Thoracic aorta (tissue), 2 donors: ENCODE measurements at places on chromosomes 12 and 14. TPM values are rescaled to one million over a fixed set of nuclear protein-coding genes. Genes with fewer than 3 reads are reported as not detected.

The CCDC38 gene
- not detected for total RNA-seq

The YARS2 gene
- 14.2 TPM for total RNA-seq

The TMX1 gene
- total RNA-seq, result 25.6 TPM

The SERPINA1 gene
- 22.4 TPM for total RNA-seq

The NFATC4 gene
- total RNA-seq, result 84.5 TPM

The FAM234B gene
- 4.5 TPM for total RNA-seq

The ZDHHC22 gene
- total RNA-seq, result not detected

The SLC6A15 gene
- 1.1 TPM for total RNA-seq

The MAP3K9 gene
- total RNA-seq, result 1.1 TPM

The GALNT16 gene
- total RNA-seq, result 12.1 TPM

The FAM177A1 gene
- 73.8 TPM for total RNA-seq

The CCDC175 gene
- total RNA-seq, result not detected

- no peak overlapping the region for H3K4me3 ChIP-seq
- no peak for DNase-seq
- H3K36me3 ChIP-seq, result no peaks in the 10 kb centered on the region
Measured at GRCh38 chr14:52348279-52348678, 34.2 kb downstream of the PTGER2 start.

GRCh38 chr14:37340353-37340752, 142.6 kb downstream of the MIPOL1 start:
- no peaks in the 10 kb centered on the region for H3K4me1 ChIP-seq
- no peak overlapping the region for H3K27ac ChIP-seq
- DNase-seq, result no peak
- no peak overlapping the region for H3K4me3 ChIP-seq
- no peaks in the 10 kb centered on the region for H3K27me3 ChIP-seq
- H3K36me3 ChIP-seq, result no peaks in the 10 kb centered on the region

- DNase-seq, result no peak
- no peak overlapping the region for H3K27ac ChIP-seq
- H3K4me3 ChIP-seq, result no peak overlapping the region
- no peaks in the 10 kb centered on the region for H3K27me3 ChIP-seq
Measured at GRCh38 chr12:130831246-130831645, 7.8 kb downstream of the STX2 start.

- H3K27me3 ChIP-seq, result no peaks in the 10 kb centered on the region
- H3K36me3 ChIP-seq, result no peaks in the 10 kb centered on the region
- DNase-seq, result no peak
- no peak overlapping the region for H3K27ac ChIP-seq
Measured at GRCh38 chr14:23704890-23705289, 68.7 kb downstream of the DHRS2 start.

- H3K27me3 ChIP-seq, result no peaks in the 10 kb centered on the region
- no peak for DNase-seq
- peak overlapping the region; percentile 77 for H3K4me3 ChIP-seq
- no peaks in the 10 kb centered on the region for H3K36me3 ChIP-seq
- H3K27ac ChIP-seq, result peak overlapping the region; percentile 89
Measured at GRCh38 chr12:122423258-122424165, 1.0 kb upstream of the CLIP1 start.

- DNase-seq, result no peak
- H3K27me3 ChIP-seq, result no peaks in the 10 kb centered on the region
- H3K27ac ChIP-seq, result no peak overlapping the region
- H3K4me1 ChIP-seq, result no peaks in the 10 kb centered on the region
- H3K36me3 ChIP-seq, result no peaks in the 10 kb centered on the region
Measured at GRCh38 chr14:21771671-21772070, 98.1 kb upstream of the OR4E1 start.

- H3K27me3 ChIP-seq, result no peaks in the 10 kb centered on the region
- no peak overlapping the region for H3K27ac ChIP-seq
- no peaks in the 10 kb centered on the region for H3K4me1 ChIP-seq
- no peaks in the 10 kb centered on the region for H3K36me3 ChIP-seq
- no peak overlapping the region for H3K4me3 ChIP-seq
- DNase-seq, result no peak
Measured at GRCh38 chr14:53381895-53382294, 228.8 kb upstream of the DDHD1 start.

DNA sequence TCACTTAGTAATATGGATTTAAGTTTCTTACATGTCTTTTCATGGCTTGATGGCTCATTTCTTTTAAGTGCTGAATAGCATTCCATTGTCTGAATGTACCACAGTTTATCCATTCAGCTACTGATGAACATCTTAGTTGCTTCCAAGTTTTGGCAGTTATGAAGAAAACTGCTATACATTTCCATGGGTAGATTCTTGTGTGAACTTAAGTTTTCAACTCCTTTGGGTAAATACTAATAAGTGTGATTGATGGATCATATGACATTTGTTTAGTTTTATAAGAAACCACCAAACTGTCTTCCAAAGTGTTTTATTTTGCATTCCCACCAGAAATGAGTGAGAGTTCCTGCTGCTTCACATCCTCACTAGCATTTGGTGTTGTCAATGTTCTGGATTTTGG, 119.2 kb downstream of the NAV3 start:
- H3K27ac ChIP-seq, result no peak overlapping the region
- H3K27me3 ChIP-seq, result no peaks in the 10 kb centered on the region
- H3K36me3 ChIP-seq, result no peaks in the 10 kb centered on the region
- DNase-seq, result no peak

- no peak overlapping the region for H3K27ac ChIP-seq
- H3K4me1 ChIP-seq, result peaks cover 11% of the 10 kb centered on the region
- no peaks in the 10 kb centered on the region for H3K36me3 ChIP-seq
- no peak overlapping the region for H3K4me3 ChIP-seq
Measured at GRCh38 chr14:104803280-104803911, 2.5 kb downstream of the ZBTB42 start.

- no peaks in the 10 kb centered on the region for H3K27me3 ChIP-seq
- DNase-seq, result no peak
- no peak overlapping the region for H3K4me3 ChIP-seq
- peak overlapping the region; percentile 99 for H3K27ac ChIP-seq
Measured at GRCh38 chr12:45231515-45232145, 15.7 kb downstream of the ANO6 start.

DNA sequence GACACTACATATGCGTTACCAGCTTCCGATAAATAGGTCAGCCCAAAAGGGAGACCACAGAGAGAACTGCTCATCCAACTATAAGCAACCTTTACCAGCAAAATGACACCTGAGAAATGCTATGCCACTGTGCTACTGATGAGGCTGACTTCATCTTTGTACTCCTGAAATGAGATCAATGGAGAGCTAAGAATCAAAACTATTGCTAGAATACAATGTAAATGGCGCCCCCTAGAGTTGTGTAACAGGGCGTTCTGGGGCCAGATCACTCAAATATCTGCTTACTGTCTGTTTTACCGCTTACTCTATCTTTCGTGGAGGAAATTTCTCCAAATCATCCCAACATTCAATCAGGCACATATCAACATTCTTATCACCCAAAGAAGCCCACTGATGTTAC, 4.6 kb downstream of the ZNF384 start:
- peaks cover 11% of the 10 kb centered on the region for H3K36me3 ChIP-seq
- peaks cover 23% of the 10 kb centered on the region for H3K4me1 ChIP-seq
- H3K4me3 ChIP-seq, result no peak overlapping the region
- H3K27me3 ChIP-seq, result no peaks in the 10 kb centered on the region
- no peak for DNase-seq

GRCh38 chr12:67096533-67097318, 172.4 kb upstream of the CAND1 start:
- H3K4me3 ChIP-seq, result no peak overlapping the region
- H3K27ac ChIP-seq, result no peak overlapping the region
- DNase-seq, result no peak

DNA sequence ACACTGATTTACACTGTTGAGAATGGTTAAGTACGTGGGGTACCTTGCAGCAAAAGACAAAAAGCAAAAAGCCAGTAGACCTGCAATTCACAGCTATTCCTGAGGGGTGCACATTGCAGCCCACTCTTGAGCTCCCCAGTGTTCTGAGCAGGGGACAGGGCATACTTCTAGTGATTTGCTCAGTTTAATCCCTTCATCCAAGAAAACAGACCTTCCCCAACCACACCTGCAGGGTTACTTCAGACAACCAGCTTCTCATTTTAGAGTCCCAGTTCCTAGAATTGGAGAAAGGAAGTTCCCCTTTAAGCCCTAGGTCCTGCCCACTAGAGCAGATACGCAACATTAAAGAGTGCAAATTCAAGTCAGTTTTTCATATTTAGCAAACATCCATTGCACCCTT, 3.6 kb upstream of the WSB2 start:
- no peaks in the 10 kb centered on the region for H3K27me3 ChIP-seq
- peaks cover 22% of the 10 kb centered on the region for H3K4me1 ChIP-seq
- no peak for DNase-seq
- H3K4me3 ChIP-seq, result peak overlapping the region; percentile 40

GRCh38 chr14:42002141-42002540, 395.5 kb downstream of the LRFN5 start:
- no peaks in the 10 kb centered on the region for H3K27me3 ChIP-seq
- no peaks in the 10 kb centered on the region for H3K36me3 ChIP-seq
- DNase-seq, result no peak
- H3K4me3 ChIP-seq, result no peak overlapping the region
- no peak overlapping the region for H3K27ac ChIP-seq
- no peaks in the 10 kb centered on the region for H3K4me1 ChIP-seq

DNA sequence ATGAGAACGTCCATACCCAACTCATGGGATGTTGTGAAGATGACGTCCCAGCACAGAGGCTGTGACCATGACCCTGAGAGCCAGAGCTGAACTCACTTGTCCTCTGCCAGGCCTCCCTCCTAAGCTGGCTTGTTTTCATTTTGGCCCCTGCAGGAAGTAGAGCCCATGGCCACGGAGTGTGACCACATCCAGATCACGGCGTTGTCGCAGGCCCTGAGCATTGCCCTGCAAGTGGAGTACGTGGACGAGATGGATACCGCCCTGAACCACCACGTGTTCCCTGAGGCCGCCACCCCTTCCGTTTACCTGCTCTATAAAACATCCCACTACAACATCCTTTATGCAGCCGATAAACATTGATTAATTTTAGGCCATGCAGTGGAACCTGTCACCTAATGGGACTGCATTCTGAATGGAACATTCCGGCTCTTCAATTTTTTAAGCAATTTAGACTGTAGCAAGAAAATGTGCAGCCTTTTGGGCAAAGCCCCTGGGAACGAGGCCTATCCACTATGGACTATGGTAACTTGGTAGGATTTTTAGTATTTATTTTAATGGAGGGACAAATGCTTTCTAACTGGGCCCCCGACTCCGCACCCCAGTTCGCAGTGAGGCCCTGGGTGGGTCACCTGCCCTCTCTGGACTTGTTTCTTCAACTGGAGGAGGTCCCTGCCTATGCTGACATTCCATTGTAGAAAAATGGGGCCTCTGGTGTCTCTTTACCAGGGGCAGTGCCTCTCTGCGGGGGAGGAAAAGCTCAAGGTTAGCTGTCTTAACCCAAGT, 19.6 kb downstream of the OTUB2 start:
- H3K27me3 ChIP-seq, result no peaks in the 10 kb centered on the region
- no peaks in the 10 kb centered on the region for H3K4me1 ChIP-seq
- no peak overlapping the region for H3K27ac ChIP-seq
- H3K4me3 ChIP-seq, result no peak overlapping the region
- DNase-seq, result no peak
- peaks cover 44% of the 10 kb centered on the region for H3K36me3 ChIP-seq

DNA sequence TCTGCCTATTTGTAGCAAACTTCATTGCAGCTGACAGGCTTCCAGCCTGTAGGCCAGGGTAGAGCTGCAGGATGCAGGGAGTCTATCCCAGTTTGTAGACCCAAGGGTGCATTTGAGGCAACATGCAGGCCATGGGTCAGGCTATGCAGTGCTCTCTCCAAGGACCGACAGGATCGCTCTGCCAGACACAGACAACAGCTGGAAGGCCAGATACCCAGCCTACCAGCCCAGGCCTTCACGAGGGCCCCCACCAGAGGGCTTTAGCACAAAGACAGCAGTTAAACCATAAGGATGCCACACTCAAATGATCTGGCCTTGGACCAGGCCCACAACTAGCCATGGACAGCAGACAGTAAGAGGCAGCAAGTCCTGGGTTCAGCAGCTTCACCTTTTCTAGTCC, 10.3 kb downstream of the KCTD10 start:
- H3K36me3 ChIP-seq, result peaks cover 29% of the 10 kb centered on the region
- no peaks in the 10 kb centered on the region for H3K27me3 ChIP-seq
- H3K4me3 ChIP-seq, result no peak overlapping the region
- DNase-seq, result no peak

DNA sequence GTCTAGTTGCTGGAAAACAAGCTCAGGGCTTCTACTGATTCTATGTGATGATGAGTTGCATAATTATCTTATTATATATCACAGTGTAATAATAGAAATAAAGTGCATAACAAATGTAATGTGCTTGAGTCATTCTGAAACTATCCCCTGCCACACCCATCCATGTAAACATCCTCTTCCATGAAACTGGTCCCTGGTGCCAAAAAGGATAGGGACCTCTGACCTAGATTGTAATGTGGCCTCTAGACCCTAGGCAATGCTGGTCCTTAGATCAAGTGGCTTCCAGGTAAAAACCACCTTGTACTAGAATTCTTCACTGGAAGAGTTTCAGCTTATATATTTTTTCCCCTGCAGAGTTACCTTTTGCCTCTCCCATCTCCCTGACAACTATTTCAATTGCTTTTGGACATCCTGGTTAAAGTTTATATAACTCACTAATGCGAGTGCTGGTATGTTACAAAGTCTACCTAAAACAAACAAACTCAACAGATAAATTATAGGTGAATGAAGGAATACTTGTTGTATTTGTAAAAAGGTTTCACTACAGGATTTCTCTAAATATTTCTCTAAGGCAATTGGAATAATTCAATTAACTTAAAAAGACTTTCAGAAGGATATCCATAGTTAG, 462.5 kb downstream of the NAV3 start:
- no peak overlapping the region for H3K27ac ChIP-seq
- no peaks in the 10 kb centered on the region for H3K27me3 ChIP-seq
- no peaks in the 10 kb centered on the region for H3K36me3 ChIP-seq
- H3K4me3 ChIP-seq, result no peak overlapping the region
- DNase-seq, result no peak
- no peaks in the 10 kb centered on the region for H3K4me1 ChIP-seq

DNA sequence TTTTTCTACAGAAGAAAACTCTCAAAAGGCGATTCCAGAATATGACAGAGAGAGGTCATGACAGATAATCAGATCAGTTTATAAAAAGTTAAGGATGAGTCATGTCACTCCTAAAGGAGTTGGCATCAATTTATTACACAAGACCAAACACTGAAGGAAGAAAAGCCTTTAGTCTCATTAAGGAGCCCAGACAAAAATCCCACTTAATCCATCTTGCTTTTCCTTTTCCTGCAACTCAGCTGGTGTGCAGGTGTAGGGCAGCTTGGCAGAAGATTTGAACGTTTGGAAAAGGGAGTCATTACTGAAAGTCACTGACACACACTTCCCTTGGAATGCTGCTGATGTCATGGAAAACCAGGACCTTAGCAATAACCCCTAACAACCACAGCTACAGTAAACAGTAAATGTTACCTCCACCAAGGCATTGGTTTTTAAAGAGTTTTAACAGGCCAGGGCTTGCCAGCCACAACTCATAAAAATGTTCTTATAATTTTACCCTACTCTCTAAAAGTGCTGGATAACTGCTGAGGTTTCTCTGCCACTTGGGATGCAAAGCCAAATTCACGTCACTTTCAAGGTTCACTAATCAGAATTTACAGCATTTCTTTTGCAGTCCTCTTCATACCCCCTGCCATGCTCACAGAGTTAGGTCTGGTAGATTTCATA, 320.6 kb downstream of the RAD51B start:
- DNase-seq, result no peak
- peak overlapping the region; percentile 63 for H3K27ac ChIP-seq
- no peaks in the 10 kb centered on the region for H3K36me3 ChIP-seq

- peaks cover 3% of the 10 kb centered on the region for H3K4me1 ChIP-seq
- H3K36me3 ChIP-seq, result no peaks in the 10 kb centered on the region
- H3K4me3 ChIP-seq, result no peak overlapping the region
Measured at GRCh38 chr12:63899396-63899795, 54.9 kb downstream of the SRGAP1 start.
